CMK (cell line): ENCODE measurements at places on chromosomes 2 and 18.

GRCh38 chr2:25594991-25595390 is 78.4 kb downstream of the DTNB start:
- DNase-seq, result no peak

DNA sequence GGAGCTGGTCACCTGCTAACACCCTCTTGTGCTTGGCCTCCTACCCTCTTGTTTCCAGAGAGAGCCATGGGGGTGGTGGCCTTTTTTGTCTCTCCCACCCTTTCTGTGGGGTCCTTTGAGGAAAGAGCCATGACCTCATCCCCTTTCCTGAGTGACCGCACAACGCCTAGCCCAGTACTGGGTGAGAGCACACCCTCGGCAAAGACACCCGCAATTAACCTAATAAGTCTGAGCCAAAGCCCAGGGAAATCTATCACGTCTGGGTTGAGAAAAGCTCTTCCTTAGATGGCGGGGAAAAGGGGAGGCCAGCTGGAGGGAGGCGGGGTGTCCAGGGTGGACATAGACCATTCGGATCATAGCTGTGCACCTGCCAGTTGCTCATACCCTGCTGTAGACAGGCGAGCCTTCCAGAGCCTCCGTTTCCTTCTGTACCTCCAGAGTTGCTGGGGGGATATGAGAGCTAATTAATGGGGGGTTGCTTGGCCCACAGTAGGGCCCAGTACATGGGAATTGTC is 93.7 kb upstream of the MCFD2 start:
- DNase-seq, result no peak

DNA sequence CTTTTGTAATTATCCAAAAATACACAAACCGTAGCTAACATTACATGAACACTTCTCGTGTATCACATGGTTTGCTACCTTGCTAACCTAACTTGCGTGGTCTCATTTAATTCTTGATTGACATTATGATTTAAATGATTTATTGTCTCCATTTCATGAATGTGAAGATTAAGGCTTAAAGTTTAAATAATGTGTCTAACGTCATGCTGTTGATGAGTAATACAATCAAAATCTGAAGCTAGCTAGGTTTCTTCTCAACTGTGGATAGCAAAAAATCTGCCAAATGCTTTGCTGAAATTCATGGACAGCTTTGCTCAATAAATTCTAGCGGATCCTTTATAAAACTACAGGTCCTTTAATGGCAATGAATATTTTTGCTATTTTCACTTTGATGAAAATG is 274.1 kb upstream of the MC4R start:
- DNase-seq, result no peak

DNA sequence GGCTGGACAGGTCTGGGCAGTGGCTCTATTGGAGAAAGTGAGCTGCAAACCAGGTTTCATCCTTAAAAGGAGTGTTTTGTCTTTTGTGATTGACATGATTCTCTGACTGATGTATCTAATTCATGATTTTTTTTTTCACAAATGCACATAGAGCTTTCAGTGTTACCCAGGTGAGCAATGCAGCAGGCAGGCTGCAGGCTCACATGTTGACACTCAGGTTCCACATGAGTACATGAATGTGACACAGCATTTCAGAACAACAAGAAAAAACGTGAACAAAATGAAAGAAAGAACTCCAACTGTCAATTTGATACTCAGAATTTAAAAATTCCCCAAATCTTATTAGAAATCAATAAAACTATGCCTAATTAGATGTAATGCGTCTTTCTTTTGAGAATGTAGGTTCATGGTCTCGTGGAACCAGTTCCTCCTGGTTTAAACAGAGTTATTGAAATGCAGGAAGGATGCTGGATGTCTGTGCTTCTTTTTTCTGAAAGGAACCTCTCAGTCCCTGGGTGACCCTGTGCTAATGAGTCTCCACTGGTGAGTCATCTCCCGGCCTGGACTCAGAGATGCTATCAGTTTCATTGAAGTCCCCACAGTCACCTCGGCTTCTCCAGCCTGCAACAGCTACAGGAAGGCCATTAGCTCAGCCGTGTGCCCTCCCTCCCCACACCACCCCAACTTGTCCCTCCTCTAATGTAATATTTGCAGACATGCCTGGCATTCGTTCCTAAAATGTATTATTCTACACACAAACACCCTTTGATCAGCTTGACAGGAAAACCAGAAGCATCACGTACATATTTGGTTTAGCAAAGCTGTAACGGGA is 430.4 kb downstream of the LPIN1 start:
- peak; percentile 62 for DNase-seq

- no peak for DNase-seq
These were observed 1.1 kb downstream of the SPAG16 start for GRCh38 chr2:213285404-213285803.

DNA sequence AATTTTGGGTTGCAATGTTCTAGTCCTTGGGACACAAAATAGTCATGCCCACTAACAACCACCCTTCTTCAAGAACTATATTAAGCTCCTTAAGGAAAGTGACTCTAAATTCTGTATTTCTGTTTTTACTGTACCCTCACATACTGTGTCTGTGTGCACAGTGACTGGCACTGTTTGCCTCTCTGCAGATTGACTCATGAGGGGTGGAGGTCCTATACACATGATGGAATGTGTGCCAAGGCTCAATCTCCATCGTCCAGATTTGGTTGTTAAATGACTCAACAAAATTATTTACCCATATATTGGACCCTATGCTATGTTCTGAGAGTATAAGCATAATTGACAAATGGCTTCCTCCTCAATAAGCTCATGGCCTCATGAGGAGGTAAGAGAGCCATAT is 126.6 kb upstream of the CWC22 start:
- no peak for DNase-seq

GRCh38 chr18:49008716-49009115 is 58.0 kb upstream of the SMAD7 start:
- no peak for DNase-seq

- peak; percentile 1 for DNase-seq
These were observed 340.0 kb upstream of the MEX3C start for GRCh38 chr18:51537487-51537886.

DNA sequence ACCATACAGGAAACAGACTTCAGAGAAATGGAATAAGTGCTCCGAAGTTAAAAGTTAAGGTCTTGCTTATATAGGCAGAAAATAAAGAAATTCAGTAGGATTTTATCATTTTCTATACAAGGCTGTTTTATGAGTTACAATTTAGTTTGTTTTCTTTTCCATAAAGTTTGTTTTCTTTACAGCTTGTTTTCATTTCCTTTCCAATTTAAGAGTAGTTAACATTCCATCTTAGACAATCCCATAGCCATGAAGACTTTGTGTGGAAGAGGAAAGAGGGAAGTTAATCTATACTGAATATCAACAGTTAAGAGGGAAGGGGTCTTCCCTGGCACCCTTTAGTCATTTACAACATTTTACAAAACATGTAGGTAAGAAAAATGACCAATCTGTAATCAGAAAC is 26.5 kb downstream of the TTC32 start:
- no peak for DNase-seq

DNA sequence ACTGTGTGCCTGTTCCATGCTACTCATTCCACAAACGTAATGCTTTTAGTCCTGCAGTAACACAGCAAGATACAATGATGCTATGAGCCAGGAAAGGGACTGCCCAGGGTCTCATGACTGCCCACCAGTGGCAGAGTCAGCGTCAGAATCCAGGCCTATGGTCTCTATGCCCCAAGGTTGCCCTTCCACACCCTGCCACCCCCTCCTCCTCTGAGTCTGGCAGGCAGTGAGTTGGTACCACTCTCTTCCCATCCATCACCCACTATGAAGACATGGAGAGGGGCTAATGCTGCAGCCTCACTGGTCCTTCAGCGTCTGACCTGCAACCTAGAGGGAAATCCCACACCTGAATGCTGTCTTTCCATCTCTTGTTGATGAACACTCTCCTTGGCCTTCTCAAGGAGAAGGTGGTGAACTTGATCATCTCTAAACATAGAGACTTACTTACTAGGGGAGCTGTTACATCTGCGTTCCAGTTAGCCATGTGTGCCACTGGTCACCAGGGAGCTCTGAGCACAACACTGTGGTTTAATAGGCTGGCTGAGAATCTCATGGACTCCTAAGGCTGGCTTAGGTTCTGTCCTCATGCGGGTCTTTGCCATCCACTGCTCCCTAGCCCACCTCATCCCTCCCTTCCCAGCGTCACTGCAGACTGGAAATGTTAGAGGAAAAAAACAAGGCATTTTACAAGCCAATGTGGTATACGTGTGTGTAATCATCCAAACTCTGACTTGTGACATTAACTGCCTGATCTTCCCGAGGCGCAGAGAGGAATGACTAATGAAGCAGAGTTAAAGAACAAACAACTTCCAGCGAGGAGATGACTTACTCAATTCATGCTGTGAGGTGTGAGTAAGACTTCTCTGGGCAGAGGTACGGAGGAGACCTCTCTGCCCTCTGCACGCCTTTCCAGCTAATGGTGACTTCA is 28.8 kb downstream of the STEAP3 start:
- DNase-seq, result no peak

GRCh38 chr18:73384246-73384645 is 516.5 kb upstream of the NETO1 start:
- no peak for DNase-seq

DNA sequence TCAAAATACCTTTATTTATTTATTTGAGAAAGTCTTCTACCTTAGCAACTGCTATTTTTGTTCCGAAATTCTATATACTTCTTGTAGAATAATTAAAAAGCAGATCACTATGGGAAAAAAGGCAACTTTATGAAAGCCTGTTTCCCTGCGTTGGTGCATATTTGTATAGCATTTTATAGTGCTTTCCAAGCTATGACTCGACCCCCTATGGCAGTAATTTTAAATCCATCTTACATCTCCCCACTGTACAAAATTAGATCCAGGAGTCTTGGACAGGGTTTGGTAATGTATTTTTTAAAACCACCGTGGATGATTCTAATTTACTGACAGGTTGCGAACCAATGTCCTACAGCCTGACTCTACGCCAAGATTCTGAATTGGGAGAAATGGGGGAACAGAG is 10.1 kb downstream of the TANK start:
- DNase-seq, result no peak

GRCh38 chr2:237057893-237058300 is 27.8 kb upstream of the COPS8 start:
- no peak for DNase-seq

- no peak for DNase-seq
These were observed 387.6 kb downstream of the FIGN start for GRCh38 chr2:163347982-163348856.

DNA sequence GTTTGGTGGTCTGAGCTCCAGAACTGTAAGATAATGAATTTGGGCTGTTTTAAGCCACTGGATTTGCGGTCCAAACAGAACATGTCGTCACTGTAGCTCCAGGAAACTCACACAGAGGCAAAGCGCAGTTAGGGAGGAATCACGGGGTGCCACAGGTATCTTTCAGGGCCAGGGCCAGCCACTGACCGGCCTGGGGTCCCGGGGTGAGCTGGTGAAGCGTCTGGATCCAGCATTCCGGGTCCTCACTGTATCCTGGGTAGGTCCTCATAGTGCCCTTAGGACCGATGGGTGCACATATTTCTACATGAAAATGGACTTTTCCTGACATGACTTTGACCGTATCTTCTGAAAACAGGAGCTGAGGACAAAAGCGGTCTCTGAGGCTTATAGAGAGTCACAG is 196.0 kb upstream of the HDAC4 start:
- DNase-seq, result no peak

GRCh38 chr2:48264627-48265026 is 265.3 kb upstream of the STON1 start:
- no peak for DNase-seq

DNA sequence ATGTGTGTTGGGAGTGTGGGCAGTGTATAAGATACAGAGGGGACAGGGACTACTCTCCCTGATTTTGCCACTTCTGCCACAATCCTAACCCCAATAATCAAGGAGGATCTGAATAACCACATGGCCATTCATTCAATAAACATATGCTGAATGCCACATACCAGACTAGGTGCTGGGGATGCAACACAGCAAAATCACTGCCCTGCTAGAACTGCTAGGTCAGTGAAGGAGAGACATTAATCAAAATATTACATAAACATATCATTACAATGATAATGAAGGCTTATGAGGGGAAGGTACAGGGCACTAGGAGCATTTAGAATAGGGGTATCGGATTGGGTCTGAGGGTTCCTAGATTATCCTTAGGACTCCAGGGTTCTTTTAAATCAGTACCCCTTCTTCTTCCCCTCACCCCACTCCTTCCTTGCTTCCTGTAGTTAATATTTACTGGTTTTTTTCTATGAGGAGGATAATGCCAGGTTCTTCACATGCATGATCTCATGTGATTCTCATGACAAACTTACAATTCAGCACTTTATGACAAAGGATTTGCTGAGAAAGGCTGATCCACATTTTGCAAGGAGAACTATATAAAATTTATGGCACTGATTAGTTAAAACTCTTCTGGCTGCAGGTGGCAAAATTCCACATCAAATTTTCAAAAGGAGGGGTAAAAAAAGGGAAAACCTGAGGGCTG is 56.4 kb upstream of the PCBP1 start:
- DNase-seq, result no peak

GRCh38 chr2:10897956-10898355 is 13.8 kb upstream of the KCNF1 start:
- DNase-seq, result no peak

GRCh38 chr2:217517402-217517801 is 485.4 kb downstream of the TNS1 start:
- DNase-seq, result no peak

- DNase-seq, result no peak
These were observed 9.5 kb downstream of the DUSP19 start for GRCh38 chr2:183088061-183088460.

DNA sequence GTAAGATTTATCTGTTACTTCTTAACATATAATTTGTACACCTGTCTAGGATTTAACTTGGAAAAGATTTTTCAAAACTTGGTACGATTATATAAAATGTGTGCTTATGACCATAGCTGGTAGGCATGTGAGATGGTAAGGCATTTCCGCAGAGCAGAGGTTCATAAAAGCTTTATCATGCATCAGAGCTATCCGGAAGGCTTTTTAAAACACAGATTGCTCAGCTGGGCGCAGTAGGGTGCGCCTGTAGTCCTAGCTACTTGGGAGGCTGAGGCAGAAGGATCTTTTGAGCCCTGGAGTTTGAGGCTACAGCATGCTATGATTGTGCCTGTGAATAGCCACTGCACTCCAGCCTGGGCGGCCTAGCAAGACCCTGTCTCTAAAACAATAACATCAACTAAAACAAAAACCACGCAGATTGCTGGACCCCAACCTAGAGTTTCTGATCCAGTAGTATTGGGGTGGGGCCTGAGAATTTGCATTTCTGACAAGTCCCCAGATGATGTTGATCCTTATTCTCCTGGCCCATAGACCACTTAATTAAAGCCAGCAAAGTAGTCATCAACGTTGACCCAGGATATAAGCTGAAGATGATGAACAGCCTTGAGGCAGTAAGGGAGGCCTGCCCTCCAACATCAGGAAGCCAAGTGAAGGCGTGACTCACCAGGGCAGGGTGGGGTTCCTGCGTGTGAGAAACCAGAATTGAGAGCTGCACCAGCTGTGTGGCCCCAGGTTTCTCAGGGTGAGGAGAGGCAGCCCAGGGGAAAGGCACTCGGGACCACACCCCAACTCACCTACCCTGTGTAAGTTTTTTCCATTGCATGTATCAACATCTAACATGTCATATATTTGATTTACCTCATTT is 21.6 kb upstream of the SLC20A1 start:
- no peak for DNase-seq
